ENCODE measurements at places on chromosomes 7 and 10.

- no peak for DNase-seq
These were observed 126.8 kb upstream of the FAM20C start for GRCh38 chr7:65554-65953.

- DNase-seq: no peak
These were observed 44.9 kb downstream of the CAV1 start for GRCh38 chr7:116569737-116570136.

DNA sequence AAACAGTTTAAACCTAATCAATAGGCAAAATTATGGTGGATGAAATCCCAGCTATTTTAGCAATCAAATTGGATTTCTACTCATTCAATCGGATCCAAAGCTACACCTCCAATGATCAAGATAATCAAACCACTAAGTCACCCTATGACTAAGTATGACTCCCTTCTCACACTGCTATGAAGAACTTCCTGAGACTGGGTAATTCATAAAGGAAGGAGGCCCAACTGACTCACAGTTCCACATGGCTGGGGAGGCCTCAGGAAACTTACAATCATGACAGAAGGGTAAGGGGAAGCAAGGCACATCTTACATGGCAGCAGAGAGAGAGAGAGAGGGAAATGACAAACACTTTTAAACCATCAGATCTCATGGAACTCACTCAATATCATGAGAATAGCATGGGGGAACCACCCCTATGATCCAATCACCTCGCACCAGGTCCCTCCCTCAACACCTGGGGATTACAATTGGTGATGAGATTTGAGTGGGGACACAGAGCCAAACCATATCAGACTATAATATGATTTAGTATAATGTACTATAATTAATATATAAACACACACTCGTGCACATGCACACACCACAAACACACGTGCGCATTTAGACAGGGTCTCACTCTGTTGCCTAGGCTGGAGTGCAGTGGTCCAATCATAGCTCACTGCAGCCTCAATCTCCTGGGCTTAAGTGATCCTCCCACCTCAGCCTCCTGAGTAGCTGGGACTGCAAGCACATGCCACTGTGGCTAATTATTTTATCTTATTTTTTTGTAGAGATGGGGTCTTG, 213.6 kb upstream of the FOXK1 start:
- no peak for DNase-seq

GRCh38 chr10:3945026-3945425, 160.0 kb upstream of the KLF6 start:
- DNase-seq: no peak

DNA sequence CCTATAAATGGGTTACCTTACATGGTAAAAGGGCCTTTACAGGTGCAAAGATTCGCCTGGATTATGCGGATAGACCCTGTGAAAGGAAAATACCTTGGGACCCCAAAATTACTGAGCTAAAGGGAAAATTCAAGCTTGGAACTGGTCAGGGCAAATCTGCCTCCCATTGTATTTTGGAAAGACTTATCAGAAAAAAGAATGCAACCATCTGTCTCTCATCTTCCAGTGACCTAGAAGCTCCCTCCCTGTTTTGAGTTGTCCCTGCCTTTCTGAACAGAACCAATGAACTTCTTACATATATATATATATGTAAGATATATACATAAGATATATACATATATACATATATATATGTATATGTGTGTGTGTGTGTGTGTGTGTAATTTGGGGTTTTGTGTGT, 583.8 kb downstream of the CALN1 start:
- DNase-seq: no peak

DNA sequence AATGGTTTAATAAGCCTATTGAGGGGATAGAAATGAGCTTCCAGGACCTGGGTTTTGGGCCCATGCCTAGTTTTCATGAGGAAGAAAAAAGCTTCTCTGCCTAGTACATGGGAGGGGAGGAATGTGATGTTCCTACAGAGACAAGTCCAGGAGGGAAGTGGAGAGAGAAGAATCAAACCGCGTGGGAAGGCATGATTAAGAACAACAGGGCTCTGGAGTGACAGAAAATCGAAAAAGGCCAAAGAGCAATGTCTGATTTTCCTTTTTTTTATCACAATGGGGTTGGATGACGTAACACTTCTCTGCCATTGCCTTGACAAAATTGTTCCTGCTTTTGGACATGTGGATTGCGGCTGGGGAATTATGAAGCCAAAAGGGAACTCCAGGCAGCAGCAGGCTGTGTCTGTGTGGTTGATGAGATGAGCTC, 258.6 kb downstream of the CXCL12 start:
- DNase-seq: no peak

DNA sequence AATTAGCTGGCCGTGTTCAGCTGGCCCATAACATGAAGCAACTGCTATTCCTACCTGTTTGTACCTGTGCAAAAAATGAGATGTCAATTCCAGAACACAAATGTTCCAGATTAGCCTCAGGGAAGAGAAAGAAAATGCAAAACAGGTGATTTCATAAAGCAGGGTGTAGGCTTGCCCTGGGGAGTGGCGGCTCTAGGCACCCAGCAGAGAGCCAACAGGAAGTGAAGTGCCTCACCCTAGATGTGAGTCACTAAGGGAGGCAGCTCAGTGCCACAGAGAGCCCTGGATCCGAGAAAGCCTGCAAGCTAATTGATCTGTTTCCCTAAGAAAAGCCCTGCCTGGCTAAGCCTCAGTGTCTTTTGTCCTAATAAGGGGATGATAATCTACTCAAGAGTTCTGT, 240.0 kb downstream of the ARHGAP21 start:
- no peak for DNase-seq

DNA sequence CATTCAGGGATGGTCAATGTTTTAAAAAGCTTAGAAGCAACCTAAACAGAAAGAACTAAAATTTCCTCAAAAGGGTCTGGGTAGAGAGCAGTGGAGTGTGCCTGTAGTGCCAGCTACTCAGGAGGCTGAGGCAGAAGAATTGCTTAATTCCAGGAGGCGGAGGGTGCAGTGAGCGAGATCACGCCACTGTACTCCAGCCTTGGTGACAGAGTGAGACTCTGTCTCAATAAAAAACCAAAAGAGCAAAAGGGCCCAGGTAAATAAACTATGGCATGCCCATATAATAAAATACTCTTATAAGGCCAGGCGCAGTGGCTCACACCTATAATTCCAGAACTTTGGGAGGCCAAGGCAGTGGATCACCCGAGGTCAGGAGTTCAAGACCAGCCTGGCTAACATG, 93.0 kb downstream of the DNMBP start:
- DNase-seq: no peak

GRCh38 chr10:2081501-2081900, 344.2 kb upstream of the ADARB2 start:
- DNase-seq: no peak

DNA sequence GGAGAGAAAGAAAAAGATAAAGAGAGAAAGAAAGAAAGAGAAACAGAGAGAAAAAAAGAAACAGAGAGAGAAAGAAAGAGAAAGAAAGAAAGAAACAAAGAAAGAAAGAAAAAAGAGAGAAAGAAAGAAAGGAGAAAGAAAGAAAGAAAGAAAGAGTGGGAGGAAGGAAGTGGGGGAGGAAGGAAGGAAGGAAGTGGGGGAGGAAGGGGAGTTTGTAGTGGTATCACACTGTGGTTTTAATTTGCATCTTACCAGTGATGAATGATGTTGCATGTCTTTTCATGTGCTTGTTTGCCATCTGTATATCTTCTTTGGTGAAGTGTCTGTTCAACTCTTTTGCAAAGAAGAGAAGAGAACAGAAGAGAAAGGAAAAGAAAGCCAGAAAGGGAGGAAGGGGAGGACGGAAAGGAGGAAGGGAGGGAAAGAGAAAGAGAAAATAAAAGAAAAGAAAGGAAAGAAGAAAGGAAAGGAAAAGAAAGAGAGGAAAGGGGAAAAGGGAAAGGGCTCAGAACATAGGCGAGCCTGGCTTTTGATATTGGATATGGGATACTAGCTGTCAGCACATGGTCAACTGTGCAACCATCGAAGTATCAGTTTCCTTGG, 79.2 kb upstream of the FRMD4A start:
- no peak for DNase-seq

DNA sequence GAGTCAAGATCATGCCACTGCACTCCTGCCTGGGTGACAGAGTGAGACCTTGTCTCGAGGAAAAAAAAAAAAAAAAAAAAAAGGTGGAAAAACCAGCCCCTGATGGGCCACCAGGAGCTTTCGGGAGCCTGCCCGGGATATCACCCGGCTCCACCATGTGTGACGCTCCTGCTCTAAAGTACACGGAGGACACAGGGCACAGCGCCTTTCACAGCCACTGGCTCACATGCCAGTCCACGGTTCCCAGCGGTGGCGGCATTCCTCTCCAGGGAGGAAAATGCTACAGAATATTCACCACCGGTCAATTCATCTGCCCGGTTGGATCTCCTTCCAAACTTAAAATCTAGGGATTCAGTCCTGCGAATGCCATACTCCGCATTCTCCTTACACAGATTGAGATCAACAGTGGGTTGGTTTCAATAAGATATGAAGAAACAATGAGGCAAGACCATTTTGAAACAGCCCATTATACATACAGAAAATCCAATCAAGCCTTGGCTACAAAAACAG, 81.2 kb downstream of the CTBP2 start:
- no peak for DNase-seq

- no peak for DNase-seq
These were observed 44.3 kb downstream of the PFKP start for GRCh38 chr10:3111621-3112163.

DNA sequence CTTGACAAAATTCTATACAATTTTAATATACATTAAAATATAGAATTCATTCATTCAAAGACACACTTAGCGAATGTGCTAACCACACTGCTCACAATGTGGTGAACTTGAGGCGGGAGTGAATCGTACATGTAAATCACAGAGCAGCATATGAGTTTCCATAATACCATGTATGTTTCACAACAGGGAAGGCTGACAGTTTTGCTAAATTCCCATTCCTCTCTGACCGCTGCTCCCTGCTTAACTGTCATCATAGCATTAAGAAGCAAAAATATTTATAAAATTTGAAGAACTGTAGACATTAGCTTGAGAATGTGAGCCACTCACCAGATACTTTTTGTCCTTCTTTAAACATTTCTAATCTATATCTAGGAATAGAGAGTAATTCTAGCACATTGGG, 763.3 kb downstream of the MAGI2 start:
- DNase-seq: no peak

DNA sequence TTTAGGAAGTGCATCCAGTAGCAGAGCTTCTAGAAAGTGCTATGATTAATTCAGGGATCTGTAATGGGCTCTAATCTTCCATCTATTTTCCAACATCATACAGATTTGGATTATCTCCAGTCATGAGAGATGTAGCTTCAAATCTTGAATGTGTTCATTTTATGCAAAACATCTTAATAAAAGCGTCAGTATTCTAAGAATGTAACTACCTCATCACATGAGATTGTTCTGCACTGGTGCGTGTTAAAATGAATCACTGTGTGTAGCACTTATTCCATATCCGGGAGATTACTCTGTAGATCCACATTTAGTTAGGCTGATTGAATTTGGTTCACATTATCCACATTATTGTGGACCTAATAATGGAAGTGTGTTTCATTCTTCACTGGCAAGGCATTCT, 344.9 kb upstream of the CHRM2 start:
- no peak for DNase-seq

DNA sequence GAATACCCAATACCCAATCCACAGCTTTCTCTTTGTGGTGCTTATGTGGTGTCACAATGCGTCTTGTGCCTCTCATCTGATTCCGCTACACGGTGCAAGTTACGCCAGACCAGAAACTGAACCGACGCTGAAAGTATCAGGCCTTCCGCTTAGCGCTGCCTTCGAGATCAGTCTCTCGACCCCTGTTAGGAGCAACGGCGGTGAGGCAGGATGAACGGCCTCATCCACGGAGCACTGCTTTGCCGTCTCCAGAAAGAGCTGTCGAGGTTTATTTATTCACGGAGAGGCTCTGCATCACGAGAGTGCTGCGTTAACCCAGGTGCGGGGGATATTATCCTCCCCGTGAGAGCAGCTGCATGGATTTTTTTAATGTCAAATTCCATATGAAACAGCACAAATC, 464.3 kb downstream of the DNAJB6 start:
- no peak for DNase-seq

DNA sequence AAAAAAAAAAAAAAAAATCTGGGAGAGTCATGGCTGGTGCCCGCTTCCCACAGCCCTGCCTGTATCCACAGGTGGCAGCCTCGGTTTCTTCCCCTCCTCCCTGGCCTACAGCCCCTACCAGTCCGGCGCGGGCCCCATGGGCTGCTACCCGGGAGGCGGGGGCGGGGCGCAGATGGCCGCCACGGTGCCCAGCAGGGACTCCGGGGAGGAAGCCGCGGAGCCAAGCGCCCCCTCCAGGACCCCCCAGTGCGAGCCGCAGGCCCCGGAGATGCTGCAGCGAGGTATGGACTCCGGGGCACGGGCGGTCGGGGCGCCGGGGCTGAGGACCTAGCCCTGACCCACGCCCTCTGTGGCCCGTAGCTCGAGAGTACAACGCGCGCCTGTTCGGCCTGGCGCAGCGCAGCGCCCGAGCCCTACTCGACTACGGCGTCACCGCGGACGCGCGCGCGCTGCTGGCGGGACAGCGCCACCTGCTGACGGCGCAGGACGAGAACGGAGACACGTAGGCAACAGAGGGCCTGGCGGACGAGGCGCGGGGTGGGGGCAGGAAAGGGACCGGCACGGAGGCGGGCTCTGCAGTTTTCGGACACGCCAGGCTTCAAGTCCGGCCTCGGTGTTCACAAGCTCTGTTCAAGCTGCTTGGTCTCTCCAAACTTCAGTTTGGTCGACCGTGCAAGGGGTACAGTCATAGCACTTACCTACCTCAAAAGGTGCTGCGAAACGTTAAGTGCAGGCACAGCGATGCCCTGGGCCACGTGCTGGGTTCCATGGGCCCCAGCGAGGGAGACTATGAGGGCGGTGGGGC, 3.9 kb downstream of the NFKB2 start:
- DNase-seq: peak; percentile 76

DNA sequence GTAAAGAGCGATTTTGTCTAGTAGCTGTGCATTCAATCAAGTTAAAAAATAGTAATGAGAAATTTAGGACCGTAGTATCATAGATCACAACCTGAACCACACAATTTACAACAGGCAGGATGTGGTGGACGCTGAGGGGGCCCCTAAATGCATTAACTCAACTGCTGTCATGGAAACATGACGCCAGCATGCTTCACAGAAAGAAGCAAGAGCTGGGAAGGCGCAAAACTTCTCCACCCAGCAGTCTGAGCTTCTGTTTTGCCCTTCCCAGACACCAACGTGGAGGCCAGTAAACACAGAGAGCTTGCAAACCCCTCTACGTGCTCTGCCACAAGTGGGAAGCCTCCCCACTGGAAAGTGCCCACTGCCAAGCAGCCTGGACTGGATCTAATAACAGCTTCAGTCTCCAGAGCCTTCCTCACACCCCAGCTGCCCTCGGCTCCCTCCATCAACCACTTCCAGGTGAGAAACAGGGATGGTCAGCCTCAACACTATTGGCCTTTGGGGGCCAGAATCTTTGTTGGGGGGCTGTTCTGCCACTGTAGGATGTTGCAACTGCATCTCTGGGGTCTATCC, 151.8 kb downstream of the SFMBT2 start:
- DNase-seq: no peak

Measured in NCI-H510A (cell line).